ENCODE measurements at places on chromosomes 5 and 9.
A peak's percentile ranks its signal among the peaks of the same experiment; 100 is the strongest.

DNA sequence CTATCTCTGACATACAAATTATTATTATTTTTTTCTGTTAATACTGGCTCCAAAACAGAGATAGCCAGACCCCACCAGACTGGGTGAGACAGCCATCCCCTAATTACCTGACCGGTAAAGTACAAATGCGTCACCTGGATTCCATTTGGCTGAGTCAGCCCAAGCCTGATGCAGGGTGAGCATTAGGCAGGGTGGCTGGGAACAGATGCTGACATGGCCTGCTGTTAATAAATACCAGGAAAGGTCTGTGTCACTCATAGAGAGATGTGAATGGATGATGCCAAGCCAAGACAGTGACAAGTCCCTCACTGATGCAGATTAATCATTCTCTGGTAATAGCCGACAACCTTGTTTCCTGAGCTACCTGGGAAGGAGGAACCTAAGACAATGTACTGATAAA is 183.5 kb downstream of the TRIM32 start:
- DNase-seq: no peak

DNA sequence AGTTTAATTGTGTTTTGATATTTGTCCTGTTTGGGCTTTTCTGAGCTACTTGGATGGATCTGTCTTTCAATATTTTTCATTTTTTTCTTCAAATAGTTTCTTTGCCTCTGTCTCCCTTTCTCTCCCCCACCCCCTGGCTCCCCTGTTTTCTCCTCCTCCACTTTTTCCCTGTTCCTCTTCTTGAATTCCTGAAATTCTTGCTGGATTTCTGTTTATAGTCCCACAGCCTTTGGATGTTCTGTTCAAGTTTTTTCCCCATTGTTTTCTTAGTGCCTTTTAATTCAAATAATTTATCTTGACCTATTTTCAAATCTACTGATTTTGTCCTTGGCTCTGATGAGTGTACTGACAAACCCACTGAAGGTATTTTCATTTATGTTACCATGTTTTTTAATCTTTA is 113.0 kb downstream of the VPS13A start:
- DNase-seq: peak; percentile 26

- no peak for DNase-seq
Measured at GRCh38 chr5:164332349-164333196, 827.2 kb downstream of the MAT2B start.

DNA sequence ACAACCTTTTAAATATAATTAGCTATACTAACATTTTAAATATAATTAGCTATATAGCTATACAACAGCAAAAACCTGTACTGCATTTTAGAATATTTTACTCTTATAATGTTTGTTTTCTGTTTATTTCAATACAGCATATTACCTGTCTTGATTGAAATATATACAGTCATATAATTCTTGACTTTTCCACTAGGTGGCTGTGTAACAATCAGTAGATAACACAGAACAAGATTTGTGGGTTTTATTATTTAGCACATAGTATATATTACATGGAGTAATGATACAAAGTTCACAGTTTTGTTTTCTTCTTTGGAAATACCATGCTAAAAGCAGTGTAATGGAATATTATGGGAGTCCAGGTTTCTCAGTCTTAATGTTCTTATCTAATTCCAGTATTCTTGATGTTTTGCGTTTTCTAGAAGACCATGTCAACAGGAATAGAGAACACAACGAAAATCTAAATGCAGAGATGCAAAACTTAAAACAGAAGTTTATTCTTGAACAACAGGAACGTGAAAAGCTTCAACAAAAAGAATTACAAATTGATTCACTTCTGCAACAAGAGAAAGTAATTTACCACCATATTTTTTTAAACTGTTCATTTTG is 13.3 kb downstream of the HMMR start:
- DNase-seq: peak; percentile 9

DNA sequence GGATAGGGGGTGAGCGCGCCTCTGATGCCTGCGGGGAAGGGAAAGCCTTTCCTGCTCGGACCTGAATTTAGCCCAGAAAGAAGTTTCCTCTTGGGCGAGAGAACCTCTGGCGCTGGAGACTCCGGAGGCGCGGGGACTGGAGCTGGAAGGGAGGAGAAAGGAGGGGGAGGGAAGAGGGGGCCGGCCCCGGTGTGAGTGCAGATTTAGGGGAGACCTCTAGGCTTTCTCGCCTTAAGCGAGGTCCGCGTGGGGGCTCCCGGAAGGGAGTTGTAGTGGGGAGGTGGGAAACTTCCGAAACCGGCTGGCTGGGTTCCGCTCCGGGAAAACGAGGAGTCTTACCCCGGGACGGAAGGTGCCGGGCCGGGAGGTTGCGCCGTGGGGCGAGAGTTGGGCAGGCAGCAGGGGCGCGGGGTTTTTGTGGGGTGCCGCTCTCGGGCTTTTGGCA is 1.3 kb downstream of the PCSK5 start:
- peak; percentile 9 for DNase-seq

DNA sequence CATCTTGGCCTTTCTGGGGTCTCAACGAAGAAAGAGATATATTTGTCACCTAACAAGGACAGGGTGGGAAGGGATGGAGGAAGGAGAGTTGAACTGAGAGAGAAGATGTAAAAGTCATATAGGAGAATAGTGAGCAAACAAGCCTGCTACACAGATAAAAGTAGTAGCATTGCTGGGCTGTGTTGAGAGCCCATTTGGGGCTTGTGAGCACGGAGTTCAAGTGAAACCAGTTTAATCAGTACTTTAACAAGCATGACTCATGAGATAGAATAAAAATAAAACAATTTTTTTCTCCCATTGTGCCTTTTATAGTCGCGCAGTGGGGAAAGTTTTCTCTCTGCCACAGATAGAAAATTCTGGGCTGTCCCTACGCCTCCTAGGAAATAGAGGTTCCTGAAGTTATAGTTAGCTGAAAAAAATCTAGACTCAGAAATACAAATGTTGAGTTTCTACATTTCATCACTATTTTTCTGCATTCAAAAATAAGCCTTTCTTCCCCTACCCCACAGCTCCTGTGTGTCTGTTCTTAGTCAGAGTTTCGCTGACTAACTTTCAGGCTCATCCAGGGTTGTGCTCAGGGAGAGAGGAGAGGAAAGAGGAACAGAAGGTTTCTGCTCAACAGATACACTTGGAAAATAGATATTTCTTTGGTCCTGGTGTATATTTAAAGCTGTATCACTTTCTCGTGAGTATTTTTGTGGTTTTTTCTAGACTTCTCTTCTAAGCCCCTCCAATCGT is 395.8 kb upstream of the ADAMTSL1 start:
- peak; percentile 6 for DNase-seq

- DNase-seq: no peak
Measured at GRCh38 chr9:97529363-97530076, 28.1 kb downstream of the TMOD1 start.

- DNase-seq: peak; percentile 89
Measured at GRCh38 chr9:110919609-110920008, 118.7 kb downstream of the LPAR1 start.

GRCh38 chr5:96861076-96861475 is 15.2 kb upstream of the ERAP2 start:
- no peak for DNase-seq

DNA sequence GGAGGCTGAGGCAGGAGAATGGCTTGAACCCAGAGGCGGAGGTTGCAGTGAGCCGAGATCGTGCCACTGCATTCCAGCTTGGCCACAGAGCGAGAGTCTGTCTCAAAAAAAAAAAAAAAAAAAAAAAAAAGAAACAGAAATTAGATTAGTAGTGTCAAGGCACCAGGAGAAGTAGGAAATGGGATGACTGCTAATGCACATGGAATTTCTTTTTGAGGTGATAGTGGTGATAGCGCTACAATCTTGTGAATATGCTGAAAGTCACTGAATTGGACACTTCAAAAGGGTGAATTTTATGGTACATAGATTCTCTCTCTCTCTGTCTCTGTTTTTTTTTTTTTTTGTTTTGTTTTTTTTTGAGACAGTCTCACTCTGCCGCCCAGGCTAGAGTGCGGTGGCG is 42.1 kb upstream of the SUB1 start:
- peak; percentile 37 for DNase-seq

- DNase-seq: no peak
Measured at GRCh38 chr9:89662718-89663613, 58.2 kb downstream of the GADD45G start.

DNA sequence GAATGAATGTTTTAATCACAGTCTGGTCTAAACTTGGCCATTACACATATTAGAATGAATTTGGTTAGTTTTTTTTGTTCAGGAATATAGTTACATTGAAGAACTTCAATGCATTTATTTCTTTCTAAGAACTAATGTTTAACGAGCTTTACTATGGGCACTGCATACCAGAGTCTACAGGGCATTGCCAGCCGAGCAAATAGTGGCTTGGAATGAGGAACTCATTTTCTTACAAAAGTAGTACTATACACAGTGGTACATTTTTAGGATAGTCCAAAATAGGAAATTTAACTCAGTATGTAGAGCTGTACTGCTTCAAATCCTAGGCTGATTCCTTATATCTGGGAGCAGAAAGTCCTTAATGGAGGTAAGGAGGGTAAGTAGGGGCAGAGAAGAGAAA is 155.4 kb downstream of the CARTPT start:
- DNase-seq: no peak

DNA sequence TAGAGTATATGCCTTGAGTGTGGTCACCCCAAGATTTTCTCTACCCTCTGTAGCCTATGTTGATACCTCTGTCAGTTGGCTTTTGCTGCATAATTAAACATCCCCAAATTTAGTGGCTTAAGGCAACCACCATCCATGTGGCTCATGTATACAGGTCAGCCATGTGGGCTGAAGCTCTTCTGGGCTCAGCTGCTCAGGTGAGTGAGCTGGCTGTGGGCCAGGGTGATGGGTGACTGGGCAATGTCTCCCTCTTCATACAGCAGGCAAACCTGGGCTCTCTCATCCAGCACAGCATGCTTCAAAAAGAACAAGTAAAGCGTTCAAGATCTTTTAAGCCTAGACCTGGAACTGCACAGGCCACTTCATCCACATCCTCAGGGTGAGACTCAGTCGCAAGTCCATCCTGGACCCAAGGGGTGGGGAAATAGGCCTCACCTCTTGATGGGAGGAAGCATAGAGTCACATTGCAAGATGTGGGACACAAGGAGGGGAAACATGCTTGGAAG is 188.2 kb upstream of the TAS2R1 start:
- DNase-seq: no peak

DNA sequence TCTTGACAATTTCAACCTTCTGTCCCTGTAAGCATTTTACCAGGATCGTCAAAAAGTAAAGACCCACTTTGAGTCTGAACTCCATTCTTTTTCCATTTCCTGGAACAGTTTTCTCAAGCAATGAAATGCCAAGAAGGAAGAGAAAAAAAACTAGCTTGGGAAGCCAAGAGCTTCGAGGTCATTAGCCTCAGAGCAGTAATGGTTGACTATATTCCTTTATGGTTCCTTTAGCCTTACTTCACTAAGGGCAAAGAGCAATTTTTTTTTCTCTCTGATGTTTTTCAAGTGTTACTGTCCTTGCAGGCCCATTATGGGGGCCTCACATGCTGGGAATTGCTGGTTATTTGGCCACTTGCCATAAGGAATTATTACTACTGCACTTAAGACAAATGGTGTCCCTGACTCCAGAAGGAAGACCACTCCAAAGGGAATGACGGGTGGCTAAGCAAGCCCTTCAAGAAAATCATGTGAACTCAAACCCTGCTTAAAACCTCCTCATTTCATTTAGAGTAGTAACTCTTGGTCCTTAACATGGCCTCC is 37.1 kb downstream of the BNC2 start:
- DNase-seq: no peak

DNA sequence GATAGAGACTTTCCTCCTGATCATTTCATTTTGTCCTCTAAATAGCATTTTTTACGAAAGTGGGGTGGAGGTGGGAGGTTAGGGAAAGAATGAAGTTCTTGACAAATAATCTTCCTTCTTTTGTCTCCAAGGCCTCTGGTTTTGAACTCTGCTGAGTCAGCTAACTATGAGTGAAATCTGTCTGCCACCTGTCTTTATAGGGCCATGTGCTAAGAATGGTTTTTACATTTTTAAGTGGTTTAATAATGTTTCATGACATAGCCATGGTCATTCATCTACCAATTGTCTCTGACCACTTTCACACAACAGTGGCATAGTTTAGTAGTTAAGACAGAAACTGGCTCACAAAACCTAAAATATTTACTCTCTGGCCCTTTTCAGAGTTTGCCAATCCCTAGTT is 7.6 kb downstream of the MAN2A1 start:
- DNase-seq: peak; percentile 59

GRCh38 chr9:83106263-83106662 is 43.3 kb upstream of the RASEF start:
- DNase-seq: no peak

GRCh38 chr5:135032999-135033861 is 798 bp downstream of the PITX1 start:
- peak; percentile 14 for DNase-seq

GRCh38 chr5:142683116-142683515 is 2.8 kb downstream of the FGF1 start:
- DNase-seq: no peak

DNA sequence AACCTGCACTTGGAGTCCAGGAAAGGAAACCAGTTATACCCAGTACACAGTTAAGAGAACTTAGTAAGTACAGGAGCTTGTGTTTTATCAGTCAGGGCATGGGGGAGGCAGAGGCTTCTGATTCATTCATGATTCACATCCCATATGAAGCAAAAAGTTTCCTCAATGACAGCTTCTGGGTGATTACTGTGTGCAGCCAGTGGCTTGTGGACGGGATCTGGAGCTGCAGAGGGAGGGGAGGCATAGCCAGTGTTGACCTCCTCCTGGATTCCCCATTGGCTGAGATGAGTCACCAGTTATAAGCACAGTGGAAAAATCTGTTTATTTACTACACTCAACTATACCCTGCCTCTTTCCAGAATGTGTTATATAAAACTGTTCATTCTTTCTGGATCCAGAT is 17.7 kb downstream of the IL31RA start:
- DNase-seq: peak; percentile 97

DNA sequence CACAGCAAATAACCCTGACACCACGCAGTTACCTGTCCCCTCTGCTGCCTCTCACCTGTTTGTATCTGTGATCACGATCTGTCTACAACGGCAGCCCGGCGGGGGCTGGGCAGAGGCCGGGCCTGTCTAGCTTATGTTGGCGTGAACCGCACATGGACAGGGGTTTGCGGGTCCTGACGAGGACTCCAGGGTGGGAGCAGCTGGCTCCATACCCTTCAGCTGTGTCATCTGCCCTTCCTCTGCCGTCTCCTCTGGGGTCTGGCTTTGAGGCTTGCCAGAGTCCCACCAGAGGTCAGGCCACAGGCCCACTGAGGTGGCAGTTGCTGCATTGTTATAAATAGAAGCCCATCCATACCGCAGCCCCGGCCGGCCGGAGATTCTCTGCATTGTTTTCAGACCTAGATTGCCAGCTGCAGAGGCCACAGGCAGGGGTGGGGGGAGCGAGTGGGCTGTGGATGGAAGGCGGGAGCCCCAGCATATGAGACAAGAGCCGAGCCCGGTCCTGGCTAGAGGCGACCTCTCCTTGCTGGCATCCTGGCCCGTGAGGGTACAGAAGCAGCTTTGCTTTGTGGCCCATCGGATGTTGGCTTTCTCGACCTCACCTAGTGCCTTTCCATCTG is 37.8 kb downstream of the FAM78A start:
- peak; percentile 71 for DNase-seq

All from fibroblast of upper back skin (primary cell).